CD4-positive, alpha-beta T cell treated with Interleukin-4 for 4 hours (primary cell): ENCODE measurements at places on chromosomes 6 and 20.

GRCh38 chr6:85364344-85364743, 85.5 kb upstream of the NT5E start:
- no peak for DNase-seq

DNA sequence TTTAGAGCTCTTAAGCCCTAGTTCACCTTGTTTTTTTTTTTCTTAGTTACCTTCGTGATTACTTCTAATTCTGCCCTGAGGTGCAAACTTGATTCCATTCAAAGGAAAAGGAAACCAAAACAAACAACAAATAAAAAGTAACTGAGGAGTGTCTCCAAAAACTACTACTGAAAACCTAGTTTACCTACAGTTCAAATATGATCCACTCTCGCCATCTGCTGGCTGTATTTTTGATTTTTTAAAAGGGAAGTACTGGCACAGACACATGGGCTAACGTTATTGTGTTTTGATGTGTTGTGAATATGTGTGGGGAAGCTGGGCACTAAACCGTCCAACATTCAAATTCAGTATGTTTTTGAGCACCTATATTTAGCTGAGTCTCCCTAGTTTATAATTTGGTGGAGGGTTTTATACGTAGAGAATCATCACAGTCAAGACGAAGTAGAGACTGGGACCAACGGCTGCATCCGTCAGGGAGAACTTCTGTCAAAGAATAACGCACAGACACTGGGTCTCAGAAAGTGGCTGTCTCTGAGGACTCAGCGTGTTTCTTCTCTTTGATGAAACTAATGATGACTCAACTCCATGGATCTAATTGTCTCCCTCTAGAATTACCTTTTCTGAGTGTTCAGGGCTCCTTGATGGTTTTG, 373.5 kb upstream of the BTBD3 start:
- DNase-seq, result peak; percentile 13

GRCh38 chr6:118712969-118713368, 61.6 kb upstream of the CEP85L start:
- no peak for DNase-seq

GRCh38 chr6:32785781-32786533, 22.6 kb upstream of the HLA-DQB2 start:
- DNase-seq, result peak; percentile 50

DNA sequence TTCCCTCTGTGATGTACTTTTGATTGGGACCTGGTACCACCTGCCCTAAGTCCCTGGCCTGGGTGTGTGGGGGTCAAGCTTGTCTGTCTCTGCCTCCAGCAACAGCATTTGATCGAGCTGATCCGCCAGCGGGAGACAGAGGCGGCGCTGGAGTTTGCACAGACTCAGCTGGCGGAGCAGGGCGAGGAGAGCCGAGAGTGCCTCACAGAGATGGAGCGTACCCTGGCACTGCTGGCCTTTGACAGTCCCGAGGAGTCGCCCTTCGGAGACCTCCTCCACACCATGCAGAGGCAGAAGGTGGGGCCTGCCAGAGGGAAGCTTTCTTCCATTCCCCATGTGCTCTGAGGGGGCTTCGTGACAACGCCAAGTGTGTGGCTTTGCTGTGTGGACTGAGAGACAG, 5.4 kb downstream of the GID8 start:
- DNase-seq, result no peak

- DNase-seq, result no peak
Measured at GRCh38 chr6:72748759-72749158, 126.9 kb downstream of the KCNQ5 start.

DNA sequence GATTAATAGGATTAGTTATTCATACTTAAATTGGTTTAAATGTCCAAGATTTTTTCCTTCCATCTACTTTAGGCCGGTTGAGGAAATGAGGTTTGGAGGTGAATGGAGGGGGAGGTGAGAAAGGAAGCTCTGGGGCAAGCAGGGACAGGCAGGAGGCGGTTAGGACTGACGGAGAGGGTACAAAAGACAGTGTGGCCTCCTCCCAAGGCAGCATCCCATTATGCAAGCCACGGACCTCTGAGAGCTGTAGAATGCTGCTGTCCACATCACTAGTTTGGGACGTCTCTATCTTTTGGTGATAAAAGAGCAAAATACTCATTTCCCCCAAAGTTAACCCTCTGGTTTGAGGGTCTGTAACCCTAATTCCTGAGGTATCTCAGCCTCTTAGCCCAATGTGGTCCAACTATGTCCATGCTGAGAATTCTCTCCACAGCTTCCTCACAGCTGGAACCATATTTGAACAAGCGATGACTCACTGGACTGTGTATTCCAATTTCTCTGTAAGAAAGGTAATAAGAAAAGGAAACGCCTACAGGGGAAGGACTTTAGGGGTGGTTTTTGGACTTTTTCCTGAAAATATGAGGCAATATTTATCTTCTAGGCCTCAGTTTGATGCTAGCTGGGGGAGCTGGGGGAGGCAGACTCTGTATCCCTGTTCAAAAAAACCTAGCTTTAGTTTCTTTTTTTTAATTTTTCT, 172.2 kb downstream of the TFAP2B start:
- no peak for DNase-seq

GRCh38 chr6:107604549-107604948, 114.6 kb downstream of the SOBP start:
- DNase-seq, result no peak

- no peak for DNase-seq
Measured at GRCh38 chr20:873875-874607, 40.5 kb downstream of the FAM110A start.

DNA sequence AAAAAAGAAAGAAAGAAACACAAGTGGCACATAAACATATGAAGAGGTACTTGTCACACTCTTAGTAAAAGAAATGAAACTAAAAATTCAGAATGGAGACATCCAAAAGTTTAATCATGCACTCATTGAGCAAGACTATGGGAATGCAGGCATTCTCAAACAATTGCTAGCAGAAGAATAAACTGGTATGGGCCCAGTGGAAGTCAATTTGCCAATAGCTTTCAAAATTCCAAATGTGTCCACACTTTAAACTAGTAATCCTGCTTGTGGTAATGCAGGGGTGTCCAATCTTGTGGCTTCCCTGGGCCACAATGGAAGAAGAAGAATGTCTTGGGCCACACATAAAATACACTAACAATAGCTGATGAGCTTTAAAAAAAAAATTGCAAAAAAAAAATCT, 97.4 kb downstream of the EPB41L2 start:
- DNase-seq, result no peak

GRCh38 chr20:35093267-35093884, 769 bp upstream of the TRPC4AP start:
- DNase-seq, result peak; percentile 18

DNA sequence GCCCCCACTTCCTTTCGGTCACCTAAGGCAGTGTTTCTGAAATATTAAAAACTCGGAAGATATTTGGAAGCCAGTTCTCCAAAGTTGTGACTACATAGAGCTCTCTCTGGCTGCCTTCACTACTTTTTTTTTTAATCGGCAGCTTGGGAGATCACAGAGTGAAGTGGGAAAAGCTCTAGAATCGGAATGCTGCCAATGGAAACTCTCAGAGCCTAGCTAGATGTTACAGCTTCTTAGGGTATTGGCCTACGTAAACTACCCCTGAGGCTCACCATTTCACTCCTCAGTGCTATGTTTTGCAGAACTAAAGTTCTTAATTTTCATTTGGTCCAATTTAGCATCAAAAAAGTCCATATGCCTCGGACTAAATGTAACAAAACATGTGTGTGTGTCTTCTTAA, 14.5 kb downstream of the SERPINB1 start:
- no peak for DNase-seq

GRCh38 chr6:166942393-166943168, 13.8 kb downstream of the RNASET2 start:
- peak; percentile 60 for DNase-seq

DNA sequence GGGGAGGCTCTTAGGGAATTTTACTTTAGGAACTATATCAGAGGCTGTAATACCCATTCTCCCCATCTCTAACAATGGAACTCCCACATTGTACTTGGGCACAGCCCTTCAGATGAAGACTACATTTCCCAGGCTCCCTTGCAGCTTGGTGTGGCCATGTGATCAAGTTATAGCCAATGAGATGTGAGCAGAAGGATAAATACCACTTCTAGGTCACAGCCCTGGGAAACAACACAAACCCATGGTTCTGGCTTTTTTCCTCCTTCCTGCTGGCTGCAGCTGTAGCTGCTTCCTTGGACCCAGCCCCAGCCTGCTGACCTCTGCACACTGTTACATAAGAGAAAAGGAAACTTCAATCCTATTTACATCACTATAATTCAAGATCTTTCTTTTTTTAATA, 445.9 kb upstream of the JARID2 start:
- peak; percentile 37 for DNase-seq

DNA sequence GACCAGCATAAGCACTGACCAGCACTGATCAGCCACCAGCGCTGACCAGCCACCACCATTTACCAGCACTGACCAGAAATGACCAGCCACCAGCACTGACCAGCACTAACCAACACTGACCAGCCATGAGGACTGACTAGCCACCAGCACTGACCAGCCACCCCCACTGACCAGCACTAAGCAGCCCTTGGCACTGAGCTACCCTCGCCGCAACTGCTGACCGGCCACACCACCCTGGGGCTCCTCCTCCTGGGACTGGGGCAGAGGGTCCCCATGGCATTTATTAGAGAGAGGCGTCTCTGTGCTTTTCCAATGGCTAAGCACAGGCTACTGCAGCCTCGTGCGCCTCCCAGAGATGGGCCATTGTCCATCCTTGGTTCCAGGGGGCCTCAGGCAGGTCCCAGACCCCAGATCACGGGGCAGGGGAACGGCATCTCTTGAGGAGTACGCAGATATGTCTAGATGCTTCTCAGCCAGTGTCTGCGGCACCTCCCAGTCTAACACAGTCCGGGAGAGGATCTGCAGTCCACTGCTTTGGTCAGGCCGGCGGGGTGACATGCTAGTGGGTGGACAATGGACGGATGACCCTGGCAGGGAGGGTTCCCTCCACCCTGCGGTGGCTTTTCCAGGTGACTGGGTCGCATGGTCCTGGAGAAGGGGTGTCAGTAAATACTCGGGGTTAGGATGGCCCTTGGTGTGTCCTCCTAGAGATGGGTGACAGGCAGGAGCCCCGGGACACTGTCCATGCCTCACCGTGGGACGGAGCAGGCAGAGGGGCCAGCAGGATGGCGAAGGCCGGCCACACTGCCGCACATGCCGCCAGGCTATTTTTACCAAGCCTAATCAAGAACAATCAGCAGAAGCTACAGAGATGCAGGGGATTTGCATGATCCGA, 168.0 kb downstream of the TAF4 start:
- DNase-seq, result no peak

DNA sequence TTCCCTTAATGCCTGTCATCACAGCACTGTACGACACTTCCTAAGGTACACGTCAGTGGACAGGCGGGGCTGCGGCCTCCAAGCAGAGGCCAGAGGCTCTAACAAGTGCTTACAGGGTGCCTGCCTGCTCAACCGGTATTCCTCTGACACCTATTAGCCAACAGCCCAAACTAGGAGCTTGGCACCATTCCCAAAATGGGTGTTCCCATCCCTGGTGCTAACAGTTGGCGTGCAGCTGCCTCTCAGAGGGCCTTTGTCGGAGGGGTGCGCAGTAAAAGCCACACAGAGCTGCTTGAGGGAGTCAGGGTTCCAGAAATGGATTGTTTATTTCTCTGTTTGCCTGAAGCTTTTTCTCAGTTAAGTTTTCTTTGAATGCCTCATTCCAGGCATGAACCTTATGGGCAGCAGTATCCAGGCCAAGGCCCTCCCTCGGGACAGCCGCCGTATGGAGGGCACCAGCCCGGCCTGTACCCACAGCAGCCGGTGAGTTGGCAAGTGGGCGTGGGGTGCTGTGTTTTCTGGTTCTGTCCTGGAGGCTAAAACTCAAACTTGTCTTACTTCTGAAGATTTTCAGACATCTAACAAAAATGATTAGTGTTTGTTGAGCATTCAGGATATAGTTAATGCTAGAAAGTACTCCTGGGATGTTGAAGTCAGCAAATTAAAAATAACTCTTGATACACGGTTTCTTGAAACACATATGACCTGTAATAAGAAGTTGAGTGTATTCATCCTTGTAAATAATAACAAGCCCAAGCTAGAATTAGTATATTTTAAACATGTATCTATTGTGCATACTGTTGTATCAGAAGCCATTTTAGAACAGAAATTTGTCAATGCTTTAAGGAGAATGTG, 124.7 kb downstream of the TMEM242 start:
- DNase-seq, result no peak

DNA sequence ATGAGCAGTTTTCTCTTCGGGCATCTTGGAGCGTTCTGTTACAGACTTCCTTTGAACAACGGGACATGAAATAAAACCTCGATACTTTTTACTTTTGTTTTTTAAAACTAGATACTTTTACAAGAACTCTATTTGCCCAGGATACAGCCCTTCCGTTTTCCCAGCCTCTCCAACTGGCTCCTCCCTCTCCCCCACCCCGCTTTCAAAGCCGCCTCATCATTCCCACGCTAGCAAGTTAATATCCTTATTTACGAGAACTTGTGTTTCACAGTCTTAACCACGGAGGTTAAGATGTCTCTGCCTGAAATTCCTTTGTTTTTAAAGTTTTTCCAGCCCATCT, 241 bp upstream of the CFAP206 start:
- no peak for DNase-seq

GRCh38 chr6:12313306-12313991, 23.3 kb downstream of the EDN1 start:
- no peak for DNase-seq

- DNase-seq, result no peak
Measured at GRCh38 chr20:37852666-37853065, 50.3 kb upstream of the VSTM2L start.

DNA sequence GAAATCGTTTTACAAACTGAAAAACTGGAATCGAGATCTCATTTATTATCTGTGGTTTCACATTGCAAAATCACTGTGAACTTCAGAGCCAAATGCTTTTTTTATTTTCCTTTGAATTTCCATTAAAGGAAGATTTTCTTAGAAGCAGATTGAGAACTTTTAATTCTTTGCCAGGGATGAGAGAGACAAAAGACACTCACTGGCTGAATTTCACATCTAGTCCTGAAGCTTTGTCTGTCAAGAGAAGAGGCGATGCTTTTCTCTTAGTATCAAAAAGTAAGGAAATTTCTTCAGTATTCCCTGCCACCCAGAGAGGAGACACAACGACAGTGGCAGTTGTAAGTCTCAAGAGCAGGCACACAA, 141.8 kb downstream of the TMEM200A start:
- no peak for DNase-seq

GRCh38 chr6:169828176-169828575, 76.8 kb downstream of the ERMARD start:
- DNase-seq, result no peak

- no peak for DNase-seq
Measured at GRCh38 chr20:2991532-2991931, 51.9 kb upstream of the GNRH2 start.

GRCh38 chr6:154907291-154907690, 87.8 kb upstream of the TIAM2 start:
- DNase-seq, result no peak
